ENCODE measurements at places on chromosomes 12 and 14. TPM values are rescaled to one million over a fixed set of nuclear protein-coding genes. Genes with fewer than 3 reads are reported as not detected.

GRCh38 chr14:104694475-104694950 is 5.1 kb downstream of the INF2 start:
- DNase-seq = no peak

GRCh38 chr14:50828721-50829488 is 2.1 kb downstream of the NIN start:
- no peak for DNase-seq

- peak; percentile 44 for DNase-seq
Observed at GRCh38 chr14:105844047-105844630, 317.8 kb downstream of the TMEM121 start.

GRCh38 chr14:34254571-34254970 is 207.5 kb downstream of the SPTSSA start:
- DNase-seq = no peak

DNA sequence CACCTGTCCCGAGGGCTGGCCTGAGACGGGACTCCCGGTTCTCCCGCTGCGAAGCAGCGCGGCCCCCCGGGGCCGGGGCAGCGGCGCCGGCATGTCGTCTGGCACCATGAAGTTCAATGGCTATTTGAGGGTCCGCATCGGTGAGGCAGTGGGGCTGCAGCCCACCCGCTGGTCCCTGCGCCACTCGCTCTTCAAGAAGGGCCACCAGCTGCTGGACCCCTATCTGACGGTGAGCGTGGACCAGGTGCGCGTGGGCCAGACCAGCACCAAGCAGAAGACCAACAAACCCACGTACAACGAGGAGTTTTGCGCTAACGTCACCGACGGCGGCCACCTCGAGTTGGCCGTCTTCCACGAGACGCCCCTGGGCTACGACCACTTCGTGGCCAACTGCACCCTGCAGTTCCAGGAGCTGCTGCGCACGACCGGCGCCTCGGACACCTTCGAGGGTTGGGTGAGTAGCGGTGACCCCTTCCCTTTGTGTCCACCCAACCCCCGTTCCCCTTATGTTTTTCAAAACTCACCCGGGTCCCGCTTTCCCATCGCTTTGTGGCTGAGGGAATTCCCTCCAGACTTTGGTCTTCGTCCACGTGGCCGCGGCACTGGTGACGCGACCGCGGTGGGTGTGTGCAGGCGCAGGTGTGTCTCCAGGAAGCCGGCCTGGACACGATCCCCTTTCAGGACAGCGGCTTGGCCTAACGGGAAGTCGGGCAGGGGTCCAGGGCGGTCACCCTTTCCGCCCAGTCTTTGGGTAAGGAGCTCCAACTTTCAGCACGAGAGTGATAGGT is 826 bp downstream of the PRKCH start:
- DNase-seq = peak; percentile 88

The THTPA gene
- total RNA-seq = 15.5 TPM

The SLC17A8 gene
- total RNA-seq = 0.14 TPM
